Colonic mucosa (tissue), 4 donors: ENCODE measurements at places on chromosomes 2 and 18. TPM values are rescaled to one million over a fixed set of nuclear protein-coding genes. Genes with fewer than 3 reads are reported as not detected.
A peak's percentile ranks its signal among the peaks of the same experiment; 100 is the strongest.

The NMUR1 gene
- 0.45 TPM for total RNA-seq

DNA sequence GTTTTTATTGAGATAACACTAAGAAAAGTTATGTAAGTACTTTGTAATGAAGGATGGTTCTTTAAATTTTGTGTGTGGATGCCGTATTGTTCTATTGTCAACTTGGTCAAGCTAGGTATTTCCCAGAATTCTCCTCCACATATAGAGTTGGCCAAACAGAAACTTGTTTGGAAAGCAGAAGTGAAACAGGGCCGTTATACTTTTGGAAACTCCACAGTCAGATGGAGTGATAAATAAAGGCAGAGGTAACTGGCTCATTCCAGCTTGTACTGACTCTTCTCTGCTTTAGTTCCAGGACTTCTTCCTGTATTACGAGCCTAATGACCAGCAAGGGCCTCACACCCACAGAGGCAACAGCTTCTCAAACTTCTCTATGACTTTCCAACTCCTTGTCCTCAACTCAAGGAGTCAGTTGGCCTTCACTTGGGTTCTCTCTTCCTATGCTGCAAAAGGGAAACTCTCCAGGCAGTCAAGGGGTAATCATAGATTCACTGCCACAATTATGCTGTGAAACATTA lies 16.4 kb upstream of the STARD7 start:
- no peak for DNase-seq
- H3K36me3 ChIP-seq: no peaks in the 10 kb centered on the region
- no peaks in the 10 kb centered on the region for H3K27me3 ChIP-seq
- no peaks in the 10 kb centered on the region for H3K4me1 ChIP-seq
- H3K4me3 ChIP-seq: no peak overlapping the region

The SIX2 gene
- total RNA-seq: not detected

The DUSP19 gene
- 2.5 TPM for total RNA-seq

- H3K4me1 ChIP-seq: no peaks in the 10 kb centered on the region
These were observed 58.3 kb upstream of the TNP1 start for GRCh38 chr2:216918088-216918680.

- no peaks in the 10 kb centered on the region for H3K36me3 ChIP-seq
- H3K27me3 ChIP-seq: no peaks in the 10 kb centered on the region
- H3K4me3 ChIP-seq: no peak overlapping the region
- no peak overlapping the region for H3K27ac ChIP-seq
These were observed 70.5 kb upstream of the LMAN1 start for GRCh38 chr18:59429608-59430007.

DNA sequence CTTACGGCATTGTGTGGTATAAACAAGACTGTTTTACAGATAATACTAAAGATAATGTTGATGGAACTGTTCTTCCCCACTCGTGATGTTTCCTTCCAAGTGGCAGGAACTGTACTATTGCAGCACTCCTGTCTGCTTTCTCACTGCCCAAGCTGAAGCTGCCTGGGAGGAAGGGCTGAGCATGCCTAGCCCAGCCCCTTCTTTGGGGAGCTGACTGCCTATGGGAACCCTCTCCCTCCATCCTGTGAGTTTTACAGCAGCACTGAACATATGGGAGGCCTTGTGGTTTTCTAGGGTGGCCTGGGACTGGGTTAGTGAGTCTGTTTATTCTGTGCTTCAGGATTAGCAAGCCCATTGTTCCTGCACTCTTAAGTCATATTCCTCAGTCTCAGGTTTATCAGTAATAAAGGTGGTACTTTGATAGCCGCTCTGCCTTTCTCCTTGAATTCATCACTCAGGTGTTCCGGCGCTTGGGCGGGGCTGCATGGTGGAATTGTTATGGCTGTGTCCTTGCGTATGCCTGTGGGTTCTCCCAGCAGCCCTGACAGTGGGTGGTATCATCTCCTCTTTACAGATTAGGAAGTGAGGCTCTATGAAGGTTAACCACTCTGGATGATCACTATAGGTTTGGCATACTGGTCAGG lies 379.7 kb downstream of the PTPRM start:
- peak; percentile 44 for DNase-seq
- H3K27ac ChIP-seq: peak overlapping the region; percentile 66
- no peaks in the 10 kb centered on the region for H3K27me3 ChIP-seq
- no peaks in the 10 kb centered on the region for H3K4me1 ChIP-seq
- no peak overlapping the region for H3K4me3 ChIP-seq

GRCh38 chr2:149329489-149330126 lies 779 bp upstream of the LYPD6 start:
- no peaks in the 10 kb centered on the region for H3K36me3 ChIP-seq
- peak; percentile 78 for DNase-seq
- peak overlapping the region; percentile 62 for H3K27ac ChIP-seq
- peak overlapping the region; percentile 73 for H3K4me3 ChIP-seq
- no peaks in the 10 kb centered on the region for H3K27me3 ChIP-seq

DNA sequence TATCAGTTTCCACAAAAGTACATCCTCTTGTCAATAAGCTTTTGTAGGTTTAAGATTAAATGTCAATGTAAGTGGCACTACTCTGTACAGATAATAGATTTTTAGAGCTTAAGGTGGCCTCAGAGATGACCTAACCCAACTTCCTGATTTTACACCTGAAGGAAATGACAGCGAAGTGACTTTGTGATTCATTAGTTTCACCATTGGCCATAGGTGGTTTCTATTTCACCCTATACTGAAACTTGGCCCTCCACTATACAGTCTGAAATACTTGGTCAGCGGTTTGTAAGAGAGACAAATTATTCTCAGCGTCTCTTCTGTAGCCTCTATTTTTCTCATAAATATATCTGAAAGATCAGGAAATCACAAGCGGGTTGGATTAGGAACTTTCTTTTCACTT lies 330.4 kb upstream of the FAM98A start:
- H3K27ac ChIP-seq: no peak overlapping the region
- H3K36me3 ChIP-seq: no peaks in the 10 kb centered on the region
- DNase-seq: no peak
- H3K4me1 ChIP-seq: no peaks in the 10 kb centered on the region

The KCNG3 gene
- 2.7 TPM for total RNA-seq

GRCh38 chr2:74261204-74261864 lies 62.9 kb downstream of the MTHFD2 start:
- no peaks in the 10 kb centered on the region for H3K27me3 ChIP-seq
- no peak overlapping the region for H3K27ac ChIP-seq
- H3K4me3 ChIP-seq: no peak overlapping the region

DNA sequence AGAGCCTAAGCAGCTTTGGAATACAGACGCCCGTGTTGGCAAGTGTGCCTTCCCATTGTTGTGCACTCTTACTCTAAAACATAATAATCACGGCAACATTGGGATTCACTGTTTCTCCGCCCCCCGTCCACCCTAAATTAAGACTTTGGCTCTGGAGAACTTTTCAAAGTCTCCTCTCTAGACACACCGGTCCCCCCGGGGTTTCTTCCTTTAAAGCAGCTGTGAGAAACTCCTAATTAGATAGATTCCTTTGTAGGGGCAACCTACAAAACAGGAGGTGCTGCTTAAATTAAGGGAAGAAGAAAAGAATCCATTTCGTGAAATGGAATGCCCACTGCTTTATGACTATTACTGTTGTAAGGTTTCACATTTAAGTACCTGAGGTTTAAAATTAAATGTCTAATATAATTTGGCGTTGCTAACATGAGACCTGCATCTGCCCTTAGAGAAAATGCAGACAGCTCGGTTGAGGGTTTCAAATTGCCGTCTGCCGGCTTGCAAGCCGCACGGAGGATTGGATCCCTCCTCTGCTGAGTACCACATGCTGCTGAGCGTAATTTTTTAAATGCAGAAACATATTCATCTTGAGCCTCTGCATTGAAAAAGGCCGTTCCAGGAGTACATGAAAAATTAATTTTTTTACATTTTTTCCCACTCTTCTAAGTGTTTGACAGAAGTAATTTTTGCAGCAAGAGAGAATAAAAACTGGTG lies 233.3 kb downstream of the GBX2 start:
- H3K4me3 ChIP-seq: no peak overlapping the region
- H3K36me3 ChIP-seq: no peaks in the 10 kb centered on the region
- no peak overlapping the region for H3K27ac ChIP-seq
- DNase-seq: no peak

- no peaks in the 10 kb centered on the region for H3K36me3 ChIP-seq
- H3K4me3 ChIP-seq: no peak overlapping the region
- H3K27ac ChIP-seq: no peak overlapping the region
These were observed 250.5 kb upstream of the SKOR2 start for GRCh38 chr18:47501946-47502345.

- peaks cover 8% of the 10 kb centered on the region for H3K4me1 ChIP-seq
- DNase-seq: no peak
- no peaks in the 10 kb centered on the region for H3K36me3 ChIP-seq
- no peak overlapping the region for H3K27ac ChIP-seq
- H3K4me3 ChIP-seq: no peak overlapping the region
- no peaks in the 10 kb centered on the region for H3K27me3 ChIP-seq
These were observed 122.1 kb upstream of the STPG4 start for GRCh38 chr2:47277187-47277586.

The C2orf66 gene
- 0.19 TPM for total RNA-seq

The PRSS56 gene
- total RNA-seq: not detected

The GPAT2 gene
- 6.6 TPM for total RNA-seq

GRCh38 chr2:152827944-152828343 lies 109.5 kb downstream of the ARL6IP6 start:
- H3K4me1 ChIP-seq: no peaks in the 10 kb centered on the region
- H3K27me3 ChIP-seq: no peaks in the 10 kb centered on the region
- H3K36me3 ChIP-seq: no peaks in the 10 kb centered on the region
- H3K4me3 ChIP-seq: no peak overlapping the region

DNA sequence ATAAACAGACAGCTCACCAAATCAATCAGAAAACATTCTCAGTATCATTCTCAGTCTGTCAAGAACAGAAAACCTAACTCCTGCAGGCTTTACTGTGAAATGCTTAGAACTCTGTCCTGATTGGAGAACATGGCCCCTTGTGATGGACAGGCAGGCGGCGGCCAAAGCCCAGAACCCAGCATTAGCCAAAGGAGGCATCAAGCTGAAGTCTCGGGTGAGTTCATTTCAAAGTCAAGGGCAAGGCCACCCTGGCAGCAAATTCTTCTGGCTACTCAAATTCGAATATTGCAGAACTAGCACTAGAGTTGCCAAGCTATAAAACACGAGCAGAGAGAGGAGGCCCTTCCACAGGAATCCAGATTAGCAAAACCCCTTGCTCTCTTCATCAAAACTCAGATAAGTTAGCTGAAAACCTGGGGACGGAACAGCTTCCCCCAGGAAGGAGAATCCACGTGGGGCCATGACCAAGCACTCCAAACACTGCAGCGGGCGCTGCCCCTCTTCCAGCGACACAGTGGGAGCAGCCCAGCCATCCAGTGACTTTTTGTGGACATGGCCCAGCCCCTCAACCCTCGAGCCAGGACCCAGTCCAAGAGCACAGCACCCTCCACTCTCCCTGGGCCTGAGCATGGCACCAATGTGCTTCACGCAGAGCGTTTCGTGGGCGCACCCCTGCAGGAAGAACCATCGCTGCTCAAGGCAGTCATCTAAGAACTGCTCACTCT lies 98.6 kb downstream of the HDAC4 start:
- peaks cover 24% of the 10 kb centered on the region for H3K4me1 ChIP-seq
- no peak for DNase-seq
- no peak overlapping the region for H3K27ac ChIP-seq
- H3K27me3 ChIP-seq: no peaks in the 10 kb centered on the region

The B3GNT7 gene
- total RNA-seq: 244 TPM

GRCh38 chr2:121653035-121653434 lies 3.8 kb upstream of the CLASP1 start:
- no peak overlapping the region for H3K27ac ChIP-seq
- no peak for DNase-seq
- peaks cover 2% of the 10 kb centered on the region for H3K4me1 ChIP-seq
- H3K27me3 ChIP-seq: no peaks in the 10 kb centered on the region

GRCh38 chr2:150588506-150588870 lies 101.0 kb upstream of the RND3 start:
- no peaks in the 10 kb centered on the region for H3K27me3 ChIP-seq
- no peak overlapping the region for H3K27ac ChIP-seq

The LYG2 gene
- not detected for total RNA-seq
